ENCODE measurements at places on chromosomes 16 and 17. TPM values are rescaled to one million over a fixed set of nuclear protein-coding genes. Genes with fewer than 3 reads are reported as not detected.

Gene CDRT15
- not detected for total RNA-seq

- DNase-seq: peak; percentile 95
These were observed at the start of gene ATF7IP2 for GRCh38 chr16:10385725-10386516. Gene ATF7IP2, plus strand, starts transcription at chr16:10386061. Its CDS starts 44,560 bp downstream, at chr16:10430621.

Gene C17orf67
- total RNA-seq: 4.0 TPM

Gene SEPTIN12
- total RNA-seq: not detected

DNA sequence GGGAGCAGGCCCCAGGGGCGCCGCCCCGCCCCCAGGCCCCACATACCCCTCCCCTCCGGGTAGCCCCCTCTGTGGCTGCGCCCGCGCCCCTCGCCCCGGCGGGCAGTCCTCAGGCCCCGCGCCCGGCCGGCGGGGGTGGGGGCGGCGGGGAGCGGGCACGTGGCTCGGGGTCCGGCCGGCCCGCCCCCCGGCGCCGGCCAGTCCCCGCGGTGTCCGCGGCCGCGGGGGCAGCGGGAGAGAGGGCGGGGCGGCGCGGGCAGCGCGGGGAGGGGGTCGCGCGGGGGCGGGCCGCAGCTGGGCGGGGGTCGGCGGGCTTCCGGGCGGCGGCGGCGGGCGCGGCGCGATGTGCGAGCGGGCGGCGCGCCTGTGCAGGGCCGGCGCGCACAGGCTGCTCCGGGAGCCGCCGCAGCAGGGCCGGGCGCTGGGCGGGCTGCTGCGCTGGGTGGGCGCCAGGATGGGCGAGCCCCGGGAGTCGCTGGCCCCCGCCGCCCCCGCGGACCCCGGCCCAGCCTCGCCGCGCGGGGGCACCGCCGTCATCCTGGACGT, 335 bp downstream of the NECAB2 start:
- DNase-seq: no peak

Gene CDH3
- total RNA-seq: 15.2 TPM

Gene BMERB1
- total RNA-seq: 22.3 TPM

DNA sequence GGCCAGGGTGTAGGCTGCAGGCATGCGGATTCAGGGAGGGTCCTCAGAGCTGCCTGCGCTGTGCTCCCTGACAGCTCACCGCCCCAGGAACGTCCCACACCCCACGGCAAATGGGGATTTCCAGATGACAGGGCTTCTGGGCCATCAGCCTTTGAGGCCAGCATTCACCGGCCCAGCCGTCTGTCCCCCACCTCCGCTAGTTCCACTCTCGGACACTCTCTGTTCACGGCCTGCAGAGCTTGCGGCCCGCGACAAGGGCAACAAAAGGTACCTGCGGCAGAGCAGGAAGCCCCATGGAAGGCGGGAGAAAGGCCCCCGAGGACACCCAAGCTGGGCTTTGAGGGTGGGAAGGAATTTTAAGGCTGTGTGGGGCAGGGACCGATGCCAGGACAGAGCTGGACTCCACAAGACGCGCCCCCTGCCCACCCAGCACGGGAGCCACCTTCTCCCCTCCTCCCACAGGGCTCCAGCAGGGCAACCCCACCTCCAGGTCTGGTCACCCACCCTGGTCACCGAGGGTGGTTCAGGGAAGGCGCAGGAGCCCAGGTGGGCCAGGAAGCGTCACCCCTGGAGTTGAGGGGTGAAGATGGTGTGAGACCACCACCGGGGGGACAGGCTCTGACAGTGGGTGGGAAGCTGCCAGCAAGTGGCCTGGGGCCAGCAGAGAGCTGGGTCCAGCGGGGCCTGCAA, 5.6 kb upstream of the CYBA start:
- DNase-seq: no peak

Gene RND2
- total RNA-seq: not detected

DNA sequence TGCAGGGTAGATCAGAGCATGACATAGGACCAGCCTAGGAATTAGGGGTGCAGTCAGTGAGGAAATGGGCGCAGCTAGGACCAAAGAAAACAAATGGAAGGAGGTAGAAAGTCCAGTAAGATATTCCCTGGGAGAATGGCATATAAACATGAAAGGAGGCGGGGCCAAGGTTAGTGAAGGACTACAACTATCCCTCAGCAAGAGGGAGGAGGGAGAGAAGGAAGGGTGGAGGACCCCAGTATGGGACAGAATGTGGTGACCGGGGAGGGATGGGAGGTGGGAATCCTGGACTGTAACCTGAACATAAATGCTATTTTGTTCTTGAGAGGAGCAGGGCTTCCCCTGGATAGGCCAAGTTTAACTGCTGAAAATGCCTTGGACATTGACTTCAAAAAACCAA, 22.8 kb downstream of the ITGB3 start:
- no peak for DNase-seq

GRCh38 chr16:56700195-56700594, 17.9 kb downstream of the MT1X start:
- no peak for DNase-seq

GRCh38 chr17:56913000-56913311, 893 bp downstream of the TRIM25 start:
- no peak for DNase-seq

Gene SBK1
- 7.0 TPM for total RNA-seq

DNA sequence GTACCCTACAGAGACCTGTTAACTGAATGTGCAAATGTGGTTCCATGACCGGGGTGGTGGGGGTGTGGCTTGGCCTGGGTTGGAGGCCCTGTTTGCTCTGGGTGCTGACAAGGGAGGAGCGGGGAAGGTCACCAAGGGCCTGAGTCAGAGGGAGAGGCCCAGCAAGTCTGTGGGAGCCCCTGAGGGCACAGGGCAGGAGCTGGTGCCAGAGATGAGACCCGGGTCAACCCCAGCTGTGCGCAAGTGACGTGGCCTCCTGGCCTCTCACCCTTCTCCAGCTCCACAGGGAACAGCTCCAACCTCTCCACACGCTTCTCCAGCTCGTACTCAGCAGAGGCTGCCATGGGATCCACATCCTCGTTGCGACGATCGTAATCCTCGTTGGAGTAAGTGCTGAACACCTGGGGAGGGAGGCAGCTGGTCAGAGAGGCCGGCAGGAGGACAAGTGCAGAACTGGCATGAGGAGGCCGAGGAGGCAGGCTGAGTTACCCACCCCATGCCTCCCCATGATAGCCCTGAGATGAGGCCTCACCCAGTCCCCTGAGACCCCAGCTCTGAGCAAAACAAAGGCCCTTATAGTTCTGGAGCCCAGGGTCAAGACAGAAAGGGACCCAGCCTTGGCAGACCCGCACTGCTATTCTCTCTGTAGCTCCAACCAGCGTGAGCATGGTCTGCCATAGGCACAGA, 5.5 kb downstream of the PPP1R9B start:
- peak; percentile 53 for DNase-seq

Gene ELMO3
- total RNA-seq: 3.0 TPM

Gene CSH2
- not detected for total RNA-seq

GRCh38 chr17:41860254-41860931, 4.8 kb downstream of the KLHL11 start:
- DNase-seq: no peak

GRCh38 chr17:39794249-39794970, 56.7 kb downstream of the GRB7 start:
- peak; percentile 20 for DNase-seq

- DNase-seq: no peak
These were observed 627.6 kb downstream of the MAF start for GRCh38 chr16:78972986-78973385.

DNA sequence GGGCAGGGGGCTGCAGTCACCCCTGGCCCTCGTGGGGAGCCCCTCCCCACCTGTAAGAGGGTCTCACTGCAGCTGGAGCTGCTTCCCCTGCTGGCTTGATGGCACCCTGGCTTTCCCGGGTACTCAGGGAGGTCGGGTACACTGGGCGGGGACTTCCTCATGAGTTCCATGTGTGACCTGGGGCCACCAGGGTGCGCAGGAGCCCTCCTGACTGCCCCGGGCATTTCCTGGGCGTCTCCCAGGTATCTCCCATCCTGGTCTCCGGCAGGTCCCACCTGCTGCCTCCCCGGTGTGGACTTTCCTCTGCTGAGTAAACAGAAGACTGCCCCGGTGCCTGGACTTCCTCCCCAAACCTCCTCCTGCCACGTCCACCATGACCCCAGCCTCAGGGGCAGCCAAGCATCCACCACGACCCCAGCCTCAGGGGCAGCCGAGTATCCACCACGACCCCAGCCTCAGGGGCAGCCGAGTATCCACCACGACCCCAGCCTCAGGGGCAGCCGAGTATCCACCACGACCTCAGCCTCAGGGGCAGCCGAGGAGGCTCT, 40.9 kb downstream of the CBFA2T3 start:
- DNase-seq: no peak

All from activated T-cell treated with anti-CD3 and anti-CD28 coated beads, Interleukin-2, amount 50 U/mL, for 72 hours (primary cell).